ENCODE measurements at places on chromosomes 13 and 19.

GRCh38 chr19:55321466-55322137, 3.5 kb downstream of the TMEM150B start:
- no peak for DNase-seq

- DNase-seq, result no peak
Measured at GRCh38 chr13:21747456-21747855, 76.6 kb downstream of the FGF9 start.

- DNase-seq, result no peak
Measured at GRCh38 chr13:76512721-76513145, 373.5 kb downstream of the KCTD12 start.

DNA sequence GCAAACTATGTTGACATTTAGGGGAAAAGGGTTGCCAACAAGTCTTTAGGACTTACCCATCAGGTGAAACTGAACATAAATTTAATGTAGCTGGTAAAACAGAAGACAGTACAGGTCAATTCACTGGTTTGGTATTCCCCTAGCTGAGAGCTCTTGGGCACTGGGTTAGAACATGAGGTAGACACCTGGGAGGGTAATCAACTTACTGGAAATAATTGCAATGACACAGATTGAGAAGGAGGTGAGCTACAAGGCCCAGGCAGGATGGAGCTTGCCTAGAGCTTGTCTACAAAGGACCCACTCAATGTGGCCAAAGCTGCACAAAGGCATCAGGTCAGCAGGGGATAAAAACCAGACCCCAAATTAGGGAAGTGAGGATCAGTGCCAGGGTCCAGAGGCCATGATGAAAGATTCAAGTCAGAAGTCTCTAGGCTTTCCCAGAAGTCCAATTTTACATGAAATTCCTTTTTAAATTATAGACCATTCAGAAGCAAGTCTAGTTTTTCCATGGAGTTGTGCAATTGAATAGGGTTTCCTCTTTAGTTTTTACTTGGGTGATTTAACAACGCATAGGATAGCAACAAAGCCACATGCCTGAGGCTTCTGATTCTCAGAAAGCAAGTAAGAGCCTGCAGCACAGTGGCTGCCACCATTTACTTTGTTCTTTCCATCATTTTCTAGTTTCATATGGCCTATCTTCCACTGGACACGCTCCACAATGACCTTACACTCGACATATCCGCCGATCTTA, 194.0 kb downstream of the NDFIP2 start:
- no peak for DNase-seq

DNA sequence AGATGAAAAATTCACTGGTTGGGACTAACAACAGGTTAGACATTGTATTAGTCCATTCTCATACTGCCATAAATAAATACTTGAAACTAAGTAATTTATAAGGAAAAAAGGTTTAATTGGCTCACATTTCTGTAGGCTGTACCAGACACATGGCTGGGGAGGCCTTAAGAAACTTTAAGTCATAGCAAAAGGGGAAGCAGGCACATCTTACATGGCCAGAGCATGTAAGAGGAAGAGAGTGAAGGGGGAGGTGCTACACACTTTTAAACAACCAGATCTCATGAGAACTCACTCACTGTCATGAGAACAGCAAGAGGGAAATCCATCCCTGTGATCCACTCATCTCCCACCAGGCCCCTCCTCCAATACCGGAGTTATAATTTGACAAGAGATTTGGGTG, 125.9 kb downstream of the SUCLA2 start:
- DNase-seq, result no peak

DNA sequence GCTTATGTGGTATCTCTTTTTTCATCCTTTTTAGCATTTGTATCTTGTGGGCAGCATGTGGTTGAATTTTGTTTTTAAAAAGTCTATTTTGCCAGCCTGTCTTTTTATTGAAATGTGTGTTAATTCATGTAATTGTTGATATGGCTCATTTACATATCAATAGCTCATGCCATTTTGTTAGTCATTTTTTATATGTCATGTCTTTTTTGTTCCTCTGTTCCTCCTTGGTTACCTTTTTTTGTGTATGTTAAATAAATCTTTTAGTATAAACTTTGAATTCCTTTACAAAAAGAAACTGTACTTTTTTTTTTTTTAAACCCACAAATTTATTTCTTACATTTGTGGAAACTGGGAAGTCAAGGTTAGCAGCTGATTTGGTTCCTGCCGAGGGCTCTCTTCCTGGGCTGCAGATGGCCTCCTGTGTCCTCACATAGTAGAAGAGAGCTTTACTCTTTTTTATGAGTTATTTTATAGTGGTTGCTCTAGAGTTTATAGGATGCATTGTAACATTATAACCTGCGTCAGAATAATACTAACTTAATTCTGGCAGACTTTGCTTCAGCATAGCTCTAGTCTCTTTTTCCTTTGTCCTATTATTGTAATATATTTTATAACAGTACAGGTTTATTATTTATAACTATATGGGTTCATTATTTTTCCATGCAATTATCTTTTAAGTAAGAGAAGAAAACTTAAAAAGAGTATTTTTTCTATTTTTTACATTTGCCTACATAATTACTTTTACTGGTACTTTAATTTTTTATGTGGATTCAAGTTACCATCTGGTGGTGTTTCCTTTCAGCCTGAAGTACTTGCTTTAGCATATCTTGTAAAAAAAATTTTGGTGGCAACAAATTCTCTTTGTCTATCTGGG, 86.3 kb downstream of the URI1 start:
- no peak for DNase-seq

- DNase-seq, result no peak
Measured at GRCh38 chr19:36032251-36033104, at the start of gene CLIP3. CLIP3 (minus strand) TSS chr19:36032873; CDS start chr19:36032357, 516 bp downstream.

DNA sequence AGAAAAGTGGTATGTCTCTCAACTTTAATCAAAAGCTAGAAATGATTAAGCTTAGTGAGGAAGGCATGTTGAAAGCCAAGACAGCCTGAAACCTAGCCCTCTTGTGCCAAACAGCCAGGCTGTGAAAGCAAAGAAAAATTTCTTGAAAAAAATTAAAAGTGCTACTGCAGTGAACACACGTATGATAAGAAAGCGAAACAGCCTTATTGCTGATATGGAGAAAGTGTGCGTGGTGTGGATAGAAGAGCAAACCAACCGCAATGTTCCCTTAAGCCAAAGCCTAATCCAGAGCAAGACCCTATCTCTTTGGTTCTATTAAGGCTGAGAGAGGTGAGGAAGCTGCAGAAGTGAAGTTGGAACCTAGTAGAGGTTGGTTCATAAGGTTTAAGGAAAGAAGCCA, 96.4 kb downstream of the ZDHHC20 start:
- no peak for DNase-seq

- no peak for DNase-seq
Measured at GRCh38 chr19:47134545-47134944, 3.9 kb downstream of the SAE1 start.

DNA sequence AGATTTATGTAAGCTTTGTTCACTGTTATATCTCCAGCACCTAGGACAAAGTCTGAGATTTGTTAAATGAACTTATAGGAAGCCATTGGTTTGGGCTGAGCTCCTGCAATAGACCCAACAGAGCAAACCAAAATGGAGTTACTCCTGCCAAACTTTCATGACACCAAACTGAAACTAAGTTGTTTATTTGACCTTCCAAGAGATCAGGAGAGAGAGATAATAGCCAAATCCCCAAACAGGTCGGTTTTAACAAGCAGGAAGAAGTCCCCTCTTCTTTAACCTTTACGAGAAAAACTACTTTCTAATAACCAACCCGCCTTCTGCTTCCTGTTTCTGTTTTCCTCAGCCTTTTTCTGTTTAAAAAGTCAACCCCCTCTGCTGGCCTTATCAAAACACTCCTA, 54.9 kb upstream of the ATP12A start:
- no peak for DNase-seq

DNA sequence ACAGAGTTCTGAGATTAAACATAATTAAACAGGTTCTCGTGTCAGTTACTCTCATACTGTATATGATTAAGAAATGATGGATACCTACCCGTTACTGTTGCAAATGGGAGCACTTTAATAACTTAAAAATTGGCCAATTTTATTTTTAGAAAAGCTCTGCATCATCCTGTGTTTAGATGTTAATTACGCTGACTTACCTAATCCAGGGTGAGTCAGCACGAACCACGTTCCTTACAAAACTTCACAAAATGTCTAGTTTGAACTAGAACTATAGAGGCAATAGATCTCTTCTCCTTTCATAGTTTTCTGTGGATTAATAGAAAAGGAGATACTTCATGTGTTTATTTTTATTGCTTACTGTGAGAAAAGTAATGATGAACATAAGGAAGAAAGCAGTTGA, 363.9 kb downstream of the MYO16 start:
- DNase-seq, result no peak

DNA sequence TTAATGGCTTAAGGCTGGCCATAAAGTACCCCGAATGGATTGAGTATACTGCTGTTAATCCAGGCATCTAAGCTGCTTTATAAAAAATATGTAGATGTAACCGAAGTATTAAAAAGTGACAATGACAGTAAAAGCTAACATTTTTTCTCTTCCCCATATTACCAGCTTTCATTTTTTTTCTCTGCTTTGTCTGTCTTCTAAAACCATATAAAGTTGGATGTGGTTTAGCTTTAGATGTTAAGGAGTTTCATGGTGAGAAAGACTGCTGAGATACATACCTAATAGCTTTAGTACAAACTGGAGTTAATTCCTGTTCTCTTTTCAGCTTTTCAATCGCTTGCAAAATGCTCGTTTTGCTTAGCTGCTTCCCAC, 838 bp downstream of the AKAP11 start:
- DNase-seq, result no peak

GRCh38 chr13:98738993-98739392, 13.5 kb downstream of the SLC15A1 start:
- no peak for DNase-seq

DNA sequence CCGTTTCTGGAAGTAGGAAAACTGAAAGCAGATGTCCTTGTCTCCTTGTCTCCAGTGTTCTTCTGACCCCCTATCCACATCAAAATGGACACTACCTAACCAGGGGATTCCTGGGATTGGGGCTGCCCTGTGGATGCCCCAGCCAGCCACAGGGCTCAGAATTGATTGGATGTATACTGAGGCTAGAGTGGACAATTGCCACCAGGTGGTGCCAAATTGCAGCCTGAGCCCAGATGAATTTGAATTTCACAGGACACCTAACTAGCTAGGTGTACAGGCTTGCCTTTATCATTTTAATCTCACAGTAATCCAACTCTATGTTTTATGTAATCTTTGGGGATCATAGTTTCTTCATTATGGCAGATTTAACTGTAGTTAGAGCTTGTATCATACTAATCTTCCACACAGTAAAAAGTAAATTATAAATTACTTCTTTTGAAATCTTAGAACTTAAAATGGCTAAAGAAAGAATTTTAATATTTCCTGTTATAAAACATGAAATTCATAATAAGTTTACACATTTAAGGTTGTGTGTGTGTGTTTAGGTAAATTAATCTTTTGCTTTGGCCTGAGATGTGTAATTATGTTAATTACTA, 58.0 kb downstream of the PIBF1 start:
- DNase-seq, result no peak

GRCh38 chr19:8148088-8148409, 1.3 kb downstream of the FBN3 start:
- DNase-seq, result no peak

- no peak for DNase-seq
Measured at GRCh38 chr13:73939071-73939380, 195.2 kb downstream of the KLF12 start.

DNA sequence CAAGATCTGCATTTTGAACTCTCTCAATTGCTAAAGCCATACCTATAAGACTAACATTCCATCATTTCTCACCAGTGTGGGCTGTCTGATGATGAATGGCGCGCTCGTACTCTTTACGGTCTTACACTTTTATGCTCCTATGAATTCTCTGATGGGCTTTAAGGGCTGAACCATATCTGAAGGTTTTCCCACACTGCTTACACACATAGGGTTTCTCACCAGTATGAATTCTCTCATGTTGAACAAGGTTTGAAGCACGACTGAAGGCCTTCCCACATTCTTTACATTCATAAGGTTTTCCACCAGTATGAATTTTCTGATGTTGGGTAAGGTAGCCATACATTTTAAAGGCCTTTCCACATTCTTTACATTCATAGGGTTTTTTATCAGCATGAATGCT, 18.8 kb upstream of the ZNF607 start:
- no peak for DNase-seq

DNA sequence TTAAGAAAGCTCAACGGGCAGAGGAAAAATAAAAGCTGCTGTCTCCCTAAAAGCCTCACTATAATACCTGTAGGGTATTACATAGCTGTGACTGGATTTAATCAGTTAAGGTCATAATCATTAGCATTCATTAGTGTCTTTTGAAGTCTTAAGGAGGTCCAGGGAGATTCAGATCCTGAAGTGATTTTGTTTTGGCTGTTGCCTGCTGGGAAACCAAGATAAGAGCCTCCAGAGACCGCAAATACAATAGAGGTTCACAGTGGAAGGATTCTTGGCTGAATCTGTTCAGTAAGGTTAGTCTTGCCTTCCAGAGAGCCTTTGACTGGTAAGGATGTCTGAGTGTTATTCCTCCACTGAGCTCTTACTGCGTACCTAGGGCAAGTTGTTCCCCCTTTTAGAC, 54.0 kb upstream of the TNFRSF19 start:
- DNase-seq, result no peak

- no peak for DNase-seq
Measured at GRCh38 chr13:29846475-29847256, 3.8 kb downstream of the UBL3 start.

DNA sequence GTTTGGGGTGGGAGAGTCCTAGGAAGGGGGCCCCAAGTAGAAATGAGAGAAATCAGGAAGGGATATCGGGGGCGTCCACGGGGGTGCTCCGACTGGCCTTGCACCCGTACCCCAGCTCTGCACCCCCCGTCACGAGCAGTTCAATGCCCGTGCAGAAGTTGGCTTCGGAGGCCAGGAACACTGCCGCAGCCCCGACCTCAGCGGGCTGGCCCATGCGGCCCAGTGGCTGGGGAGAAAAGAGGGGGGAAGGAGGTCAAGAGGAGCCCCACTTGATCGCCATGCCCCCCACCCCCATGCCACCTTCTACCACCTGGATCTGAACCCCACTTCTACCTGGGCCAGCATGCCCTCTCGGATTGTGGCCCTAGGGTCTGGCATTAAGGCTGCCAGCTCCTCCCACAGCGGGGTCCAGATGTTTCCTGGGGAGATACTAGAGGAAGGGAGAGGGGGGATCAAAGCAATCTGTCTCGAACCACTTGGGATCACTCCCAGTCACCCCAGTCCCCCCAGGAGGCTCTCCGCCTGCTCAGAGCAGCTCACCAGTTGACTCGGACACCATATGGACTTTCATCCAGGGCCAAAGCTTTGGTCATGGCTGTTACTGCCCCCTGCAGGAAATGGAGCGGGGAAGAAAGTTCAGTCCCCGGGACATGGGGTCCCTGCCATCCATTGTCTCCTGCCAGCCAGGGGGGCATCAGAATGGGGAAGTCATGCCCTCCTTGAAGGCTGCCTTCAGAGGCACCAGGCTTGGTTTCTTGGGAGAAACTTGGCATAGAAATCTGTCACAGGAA, 2.5 kb upstream of the BCAT2 start:
- DNase-seq, result no peak

- DNase-seq, result no peak
Measured at GRCh38 chr13:98987275-98987674, 9.4 kb upstream of the DOCK9 start.

- peak; percentile 54 for DNase-seq
Measured at GRCh38 chr13:52994865-52995264, 33.7 kb upstream of the OLFM4 start.

Data from vagina (tissue), 2 donors.